Articular chondrocyte of knee joint (primary cell): ENCODE measurements at places on chromosomes 2 and 18. TPM values are rescaled to one million over a fixed set of nuclear protein-coding genes. Genes with fewer than 3 reads are reported as not detected.

The ERFE gene
- 3.3 and 3.7 TPM in 2 replicates for total RNA-seq

The CDK15 gene
- total RNA-seq, result 0.11 and 0.13 TPM in 2 replicates

The MSH6 gene
- 42.3 and 58.6 TPM in 2 replicates for total RNA-seq

The DNAJC5G gene
- not detected in 2 replicates for total RNA-seq

The RHBDD1 gene
- 34.1 and 49.6 TPM in 2 replicates for total RNA-seq
